ENCODE measurements at places on chromosomes 1 and 21.

DNA sequence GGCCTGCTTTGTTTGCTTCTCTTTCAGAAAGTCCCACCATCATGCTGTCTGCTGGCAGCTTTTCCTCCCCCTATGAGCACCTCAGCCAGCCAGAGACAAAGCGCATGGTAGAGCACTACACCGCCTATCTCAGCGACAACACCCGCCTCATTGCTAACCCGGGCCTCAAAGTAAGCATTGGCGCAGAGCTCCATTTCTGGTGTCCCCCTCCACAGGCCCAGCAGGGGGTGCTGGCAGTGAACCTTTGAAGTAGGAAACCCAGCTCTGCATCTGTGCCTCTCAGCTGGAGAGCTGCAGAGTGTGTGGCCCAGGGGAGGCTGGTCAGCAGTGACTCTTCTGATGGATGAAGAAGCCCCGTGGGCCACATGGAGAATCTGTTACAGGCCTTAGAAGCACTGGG lies 81.2 kb upstream of the RAVER2 start:
- DNase-seq: no peak

GRCh38 chr1:210883821-210884220 lies 250.1 kb downstream of the KCNH1 start:
- no peak for DNase-seq

DNA sequence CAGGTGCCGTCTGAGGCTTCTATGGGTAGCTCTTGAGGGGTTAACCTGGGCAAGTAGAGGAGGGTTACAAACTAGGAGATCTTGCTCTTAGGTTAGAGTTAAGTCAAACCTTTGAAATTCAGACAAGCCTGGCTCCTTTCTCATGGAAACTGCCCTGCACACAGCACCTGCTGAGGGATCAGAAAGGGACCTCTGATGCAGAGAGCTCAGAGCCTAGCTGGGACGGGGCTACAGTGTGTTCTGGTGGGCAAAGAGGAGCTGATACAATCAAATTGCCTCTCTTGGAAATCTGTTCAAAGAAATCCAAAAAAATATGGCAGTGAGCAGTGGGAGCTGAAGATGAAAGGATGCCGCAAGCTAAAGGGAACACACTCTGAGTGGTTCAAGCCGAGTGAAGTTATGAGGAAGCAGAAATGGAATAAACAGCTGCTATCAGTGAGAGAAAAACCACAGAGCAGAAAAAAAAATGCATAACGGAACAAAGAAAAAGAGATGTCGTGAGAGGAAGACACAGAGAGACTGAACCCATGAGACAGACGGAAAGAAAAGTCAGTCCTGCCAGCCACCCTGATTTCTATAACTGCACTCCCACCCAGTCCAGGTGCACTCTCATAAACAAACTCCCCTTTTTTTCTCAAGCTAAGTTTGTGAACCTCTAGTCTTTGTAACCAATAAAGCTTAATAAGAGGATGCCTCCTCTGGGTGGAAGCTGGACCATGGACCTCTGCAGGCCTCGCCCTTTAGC lies 26.6 kb downstream of the PAFAH2 start:
- DNase-seq: no peak

- DNase-seq: peak; percentile 47
Observed at GRCh38 chr21:35252831-35253230, 203.7 kb upstream of the RUNX1 start.

DNA sequence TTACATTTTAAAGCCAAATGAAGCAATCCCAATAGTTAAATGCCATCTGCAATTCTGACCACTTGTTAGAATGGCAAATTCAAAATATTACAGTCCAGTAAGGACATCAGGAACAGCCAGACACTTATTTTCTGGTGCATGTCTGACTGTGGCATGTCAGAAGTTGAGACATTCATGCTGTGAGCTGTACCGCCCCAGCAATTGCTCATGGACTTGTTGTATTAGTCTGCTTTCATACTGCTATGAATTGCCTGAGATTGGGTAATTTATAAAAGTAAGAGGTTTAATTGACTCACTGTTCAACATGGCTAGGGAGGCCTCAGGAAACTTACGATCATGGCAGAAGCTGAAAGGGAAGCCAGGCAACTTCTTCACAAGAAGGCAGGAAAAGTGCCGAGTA lies 19.1 kb downstream of the DDAH1 start:
- DNase-seq: peak; percentile 60

DNA sequence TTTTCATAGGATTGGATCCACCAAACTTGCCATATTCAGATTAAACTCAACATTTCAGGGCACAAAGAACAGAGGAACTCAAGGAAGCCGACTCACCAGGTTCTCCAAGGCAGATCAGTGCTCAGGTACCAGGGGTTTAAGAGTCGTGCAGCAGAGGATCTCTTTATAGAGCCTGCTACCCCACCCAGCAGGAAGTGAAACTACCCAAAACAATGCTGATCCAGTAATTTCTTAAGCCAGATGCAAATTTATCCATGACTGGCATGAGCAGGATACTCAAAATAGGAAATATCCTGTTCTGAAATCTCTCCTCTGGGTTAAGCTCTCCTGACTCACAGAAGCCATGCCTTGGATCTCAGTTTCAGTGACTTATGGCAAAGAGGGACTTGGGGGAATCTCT lies at the start of gene SPRR2A:
Gene SPRR2A, minus strand, starts transcription at position 138 of the 400 bp plus-strand sequence. CDS start 777 bp downstream, outside the sequence.
- no peak for DNase-seq

DNA sequence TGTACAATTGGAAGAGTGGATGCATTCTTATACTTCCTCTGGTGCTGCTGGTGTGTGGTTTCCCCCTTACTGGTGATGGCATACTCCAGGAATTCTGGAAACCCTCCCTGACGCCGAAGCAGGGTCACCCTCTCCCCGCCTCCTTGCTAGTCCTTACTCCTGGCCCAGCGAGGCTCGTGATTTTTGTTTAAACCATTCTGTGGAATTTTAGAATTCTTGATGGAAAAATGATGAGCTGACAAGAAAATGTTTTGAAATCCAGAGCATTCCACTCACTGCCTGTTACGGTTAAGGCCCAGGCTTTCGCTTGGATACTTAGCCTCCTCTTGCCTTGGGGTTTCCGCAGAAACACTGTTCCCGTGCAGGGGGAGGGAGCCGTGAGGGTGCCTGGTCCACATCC lies 41.1 kb downstream of the IL6R start:
- peak; percentile 48 for DNase-seq

GRCh38 chr1:78427506-78427905 lies 63.3 kb upstream of the PTGFR start:
- no peak for DNase-seq

- no peak for DNase-seq
Observed at GRCh38 chr1:111203681-111204200, 3.3 kb upstream of the DENND2D start.

DNA sequence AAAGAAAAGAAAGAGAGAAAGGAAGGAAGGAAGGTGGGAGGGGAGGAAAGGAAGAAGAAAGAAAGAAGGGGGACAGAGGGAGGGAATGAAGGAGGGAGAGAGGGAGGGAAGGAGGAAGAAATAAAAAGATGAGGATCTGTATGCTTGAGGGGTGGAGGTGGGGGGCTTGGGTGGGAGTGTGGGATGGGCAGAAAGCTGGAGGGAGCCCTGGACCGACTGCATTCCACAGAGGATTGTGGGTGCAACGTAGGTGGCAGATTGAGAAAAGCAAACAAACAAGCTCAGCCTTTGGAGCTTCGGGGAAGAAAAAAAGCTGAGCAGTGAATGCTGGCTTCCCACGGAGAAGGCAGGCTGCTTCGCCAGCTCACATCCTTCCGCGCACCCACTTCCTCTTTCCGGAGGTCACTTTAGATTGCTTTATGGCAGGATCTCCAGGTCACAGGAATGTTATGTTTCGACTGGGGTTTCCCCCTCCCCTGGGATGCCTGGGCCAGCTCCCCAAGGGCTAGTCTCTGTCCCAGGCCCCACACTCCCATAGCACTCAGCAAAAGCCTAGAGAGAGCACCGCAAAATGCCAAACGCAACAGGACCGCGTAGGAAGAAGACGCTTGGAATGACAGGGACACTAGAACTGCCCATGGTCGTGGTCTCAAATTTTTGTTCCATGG lies 20.7 kb upstream of the LGALS8 start:
- no peak for DNase-seq

DNA sequence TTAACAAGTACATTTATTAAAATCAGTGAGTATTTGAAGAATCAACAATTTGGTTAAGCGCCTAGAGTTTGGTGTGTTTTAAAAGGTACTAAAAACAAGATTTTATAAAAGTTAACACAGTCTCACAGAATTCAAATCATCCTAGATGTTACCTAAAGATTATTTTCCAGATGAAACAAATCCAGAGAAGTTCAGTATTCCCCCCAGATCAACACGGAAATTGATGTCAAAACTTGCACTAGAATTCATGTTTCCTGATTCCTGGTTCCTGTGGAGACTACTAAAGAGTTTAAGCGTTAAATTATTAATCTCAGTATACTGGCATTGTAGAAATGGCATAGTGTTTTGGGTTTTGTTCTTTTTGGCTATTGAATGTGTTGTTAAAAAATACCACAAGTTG lies 1.4 kb downstream of the PTBP2 start:
- no peak for DNase-seq

DNA sequence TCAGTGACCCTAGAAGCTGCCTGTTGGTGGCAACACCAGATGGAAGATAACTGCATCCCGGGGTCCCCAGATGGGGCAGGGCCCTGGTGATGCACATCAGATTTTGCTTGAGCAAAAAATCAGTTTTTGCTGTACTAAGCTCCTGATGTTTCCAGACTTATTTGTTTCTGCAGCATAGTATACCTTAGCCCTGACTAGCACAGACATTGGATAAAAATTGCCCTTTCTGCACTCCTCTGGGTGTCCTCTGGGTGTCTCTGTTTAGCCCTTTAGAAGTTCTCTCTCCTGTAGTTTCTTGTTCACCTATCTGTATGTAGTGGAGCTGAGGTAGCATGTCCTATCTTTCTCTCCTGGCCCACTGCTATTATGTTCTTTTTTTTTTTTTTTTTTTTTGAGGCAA lies 30.3 kb upstream of the PLA2G2C start:
- no peak for DNase-seq

DNA sequence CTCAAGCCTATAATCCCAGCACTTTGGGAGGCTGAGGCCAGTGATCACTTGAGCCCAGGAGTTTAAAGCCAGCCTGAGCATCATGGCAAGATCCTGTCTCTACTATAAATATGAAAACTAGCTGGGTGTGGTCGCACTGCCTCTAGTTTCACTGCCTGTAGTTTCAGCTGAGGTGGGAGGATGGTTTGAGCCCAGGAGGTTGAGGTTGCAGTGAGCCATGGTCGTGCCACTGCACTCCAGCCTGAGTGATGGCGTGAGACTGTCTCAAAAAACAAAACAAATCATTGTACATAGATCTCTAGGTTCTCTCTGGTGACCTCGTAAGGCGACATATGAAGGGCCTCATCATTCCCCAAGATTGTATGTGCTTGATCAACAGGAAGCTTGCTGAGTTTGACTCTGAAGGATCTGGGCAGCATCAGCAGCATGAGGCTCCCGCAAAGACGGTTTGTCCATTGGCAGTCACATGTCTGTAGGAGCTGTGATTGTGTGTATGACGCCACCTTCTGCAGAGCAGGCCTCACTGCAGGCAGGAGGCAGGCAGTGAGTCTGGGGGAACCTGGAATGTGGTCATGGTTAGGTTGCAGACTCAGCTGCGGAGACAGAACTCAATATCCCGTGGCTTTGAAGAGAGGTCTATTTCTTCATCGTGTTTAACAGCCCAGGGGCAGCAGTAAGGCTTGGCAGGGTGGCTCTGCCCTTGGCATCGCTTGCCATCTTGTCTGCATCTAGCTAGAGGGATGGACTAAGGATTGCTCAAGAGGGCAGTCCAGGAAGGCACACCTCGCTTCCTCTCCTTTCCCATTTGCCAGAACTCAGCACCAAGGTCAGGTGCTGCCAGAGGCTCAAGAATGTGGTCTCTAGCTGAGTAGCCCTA lies 14.0 kb downstream of the ATP5PO start:
- DNase-seq: peak; percentile 31

GRCh38 chr1:206953626-206954025 lies 7.4 kb upstream of the PIGR start:
- DNase-seq: no peak

DNA sequence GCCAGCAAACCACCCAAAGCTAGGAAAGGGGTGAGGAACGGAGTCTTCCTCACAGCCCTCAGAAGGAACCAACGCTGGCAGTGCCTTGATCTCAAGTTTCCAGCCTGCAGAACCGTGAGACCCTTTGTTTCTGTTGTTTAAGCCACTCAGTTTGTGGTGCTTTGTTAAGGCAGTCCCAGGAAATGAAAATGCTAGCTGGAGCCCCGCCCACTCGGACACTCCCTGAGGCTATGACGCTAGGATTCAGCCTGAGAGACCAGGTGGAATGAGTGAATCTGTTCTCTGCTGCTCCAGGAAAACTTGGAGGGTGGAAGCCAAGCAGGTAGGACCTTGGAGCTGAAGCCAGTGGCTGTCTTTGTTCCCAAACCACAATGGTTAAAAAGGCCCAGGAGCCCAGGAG lies 196.5 kb upstream of the POU3F1 start:
- no peak for DNase-seq

DNA sequence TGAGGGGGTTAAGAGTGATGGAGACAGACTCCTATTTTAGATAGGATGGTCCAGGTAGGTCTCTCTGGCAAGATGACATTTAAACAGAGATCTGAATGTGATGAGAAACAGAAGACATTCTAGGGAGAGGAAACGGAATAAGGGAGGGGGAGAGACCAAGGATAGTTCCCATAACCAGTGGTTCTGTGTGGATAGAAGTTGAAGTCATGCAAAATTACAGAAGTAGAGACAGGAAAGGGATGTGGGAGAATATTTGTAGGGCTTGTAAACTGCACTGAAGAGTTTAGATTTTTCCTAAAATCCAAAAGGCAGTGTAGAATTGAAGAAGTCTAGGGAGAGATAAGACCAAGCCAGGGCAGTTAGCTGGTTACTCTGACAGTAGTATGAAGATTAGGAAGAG lies 200.6 kb downstream of the GRIK1 start:
- DNase-seq: no peak

GRCh38 chr1:67110352-67110751 lies 24.4 kb downstream of the C1orf141 start:
- no peak for DNase-seq

DNA sequence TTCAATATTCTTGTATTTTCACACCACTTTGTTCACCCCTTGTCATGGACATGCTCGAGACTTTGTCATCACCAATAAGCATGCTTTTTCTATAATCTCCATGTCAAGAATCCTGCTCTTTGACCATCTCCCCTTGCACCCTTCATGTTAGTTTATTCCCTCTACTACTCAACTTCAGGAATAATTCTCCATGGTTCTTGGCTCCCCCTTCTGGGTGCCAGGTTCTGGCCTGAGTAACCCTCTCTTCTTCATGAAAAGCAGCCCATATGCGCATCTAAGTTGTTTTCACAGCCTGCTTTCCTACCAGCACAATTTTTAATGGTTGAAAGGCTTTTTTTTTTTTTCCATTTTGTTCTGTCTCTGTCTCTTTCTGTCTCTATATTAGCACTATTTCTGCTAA lies 160.7 kb downstream of the LEPR start:
- DNase-seq: no peak

GRCh38 chr21:43961382-43961909 lies 50.7 kb upstream of the TRAPPC10 start:
- no peak for DNase-seq

GRCh38 chr1:46173361-46173856 lies 1.5 kb upstream of the TSPAN1 start:
- DNase-seq: peak; percentile 43
